Bronchial epithelial cell (primary cell): ENCODE measurements at places on chromosomes 1 and 21. TPM values are rescaled to one million over a fixed set of nuclear protein-coding genes. Genes with fewer than 3 reads are reported as not detected.

DNA sequence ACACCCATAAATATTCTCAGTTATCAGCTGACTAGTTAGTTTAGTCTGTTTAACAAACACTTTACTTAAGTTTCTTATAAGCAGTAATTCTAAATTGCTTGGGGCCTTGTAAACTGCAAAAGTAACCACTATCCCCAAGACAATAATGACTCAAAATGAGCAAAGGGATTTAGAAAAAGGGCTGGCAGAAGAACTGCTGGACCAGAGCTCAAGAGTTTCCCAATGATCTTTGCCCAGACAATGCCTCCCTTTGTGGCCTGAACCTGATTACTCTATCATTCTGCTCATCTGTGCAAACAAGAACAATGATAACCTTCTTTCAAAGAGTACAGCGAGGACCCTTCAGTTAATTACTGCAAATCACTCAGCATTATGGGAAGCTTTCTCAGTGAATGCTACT is 123.5 kb downstream of the TIAM1 start:
- peak; percentile 33 for DNase-seq

DNA sequence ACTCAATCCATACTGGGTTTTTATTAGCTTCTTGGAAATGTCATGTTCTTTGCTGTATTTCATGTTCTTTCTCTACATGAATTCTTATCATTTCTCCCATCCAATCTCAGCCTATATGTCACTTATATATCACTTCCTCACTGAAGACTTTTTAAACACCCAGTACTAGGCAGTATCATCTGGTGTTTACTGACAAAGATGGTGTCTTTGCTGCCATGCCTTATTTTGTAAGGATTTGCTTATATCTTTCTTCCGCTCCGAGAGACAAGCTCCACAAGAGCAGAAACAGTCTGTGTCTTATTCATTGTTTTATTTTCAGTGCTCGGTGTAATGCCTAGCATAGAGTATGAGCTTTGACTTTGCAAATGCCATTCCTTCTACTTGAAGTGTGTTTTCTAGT is 30.2 kb downstream of the F13B start:
- no peak for DNase-seq

GRCh38 chr1:243378669-243379068 is 122.8 kb downstream of the SDCCAG8 start:
- DNase-seq, result no peak

DNA sequence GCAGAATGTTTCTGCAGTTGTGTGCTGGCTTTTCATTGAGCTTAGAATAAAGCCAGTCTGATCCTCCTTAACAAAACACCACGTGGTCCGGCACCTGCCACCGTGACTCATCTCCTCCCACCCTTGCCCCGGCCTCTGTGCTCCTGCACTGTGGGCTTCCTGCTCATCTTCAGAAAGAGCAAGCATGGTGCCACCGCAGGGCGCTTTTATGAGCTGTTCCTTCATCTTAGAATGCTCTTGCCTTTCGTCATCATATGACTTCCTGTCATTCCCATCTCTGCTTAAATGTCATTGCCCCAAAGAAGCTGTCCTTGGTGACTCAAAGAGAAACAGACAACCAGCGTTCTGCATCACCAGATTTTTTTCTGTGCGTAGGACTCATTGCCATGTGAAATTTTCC is 117.8 kb downstream of the HHAT start:
- DNase-seq, result no peak

- no peak for DNase-seq
Observed at GRCh38 chr1:195740862-195741261, 867.4 kb downstream of the KCNT2 start.

DNA sequence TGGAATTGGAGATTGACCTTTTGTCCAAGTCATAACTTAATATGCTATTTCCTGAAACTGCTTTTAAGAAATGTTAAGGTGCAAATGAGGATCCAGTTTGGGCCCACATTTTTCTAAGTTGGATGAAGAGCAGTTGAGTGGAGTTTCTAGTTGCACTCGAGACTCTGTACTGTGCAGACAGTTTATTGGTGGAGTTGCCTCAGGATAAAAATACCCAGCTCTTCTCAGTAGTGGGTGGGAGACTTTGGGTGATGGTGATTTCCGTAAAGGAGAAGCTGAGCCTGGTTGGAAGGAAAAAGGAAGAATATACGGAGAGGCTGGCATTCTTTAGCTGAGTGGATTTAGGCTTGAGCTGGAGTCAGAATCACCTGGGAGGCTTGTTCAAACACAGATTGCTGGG is 49.9 kb downstream of the CAMTA1 start:
- no peak for DNase-seq

- DNase-seq, result peak; percentile 42
Observed at GRCh38 chr1:156006666-156007376, 13.9 kb downstream of the SSR2 start.

DNA sequence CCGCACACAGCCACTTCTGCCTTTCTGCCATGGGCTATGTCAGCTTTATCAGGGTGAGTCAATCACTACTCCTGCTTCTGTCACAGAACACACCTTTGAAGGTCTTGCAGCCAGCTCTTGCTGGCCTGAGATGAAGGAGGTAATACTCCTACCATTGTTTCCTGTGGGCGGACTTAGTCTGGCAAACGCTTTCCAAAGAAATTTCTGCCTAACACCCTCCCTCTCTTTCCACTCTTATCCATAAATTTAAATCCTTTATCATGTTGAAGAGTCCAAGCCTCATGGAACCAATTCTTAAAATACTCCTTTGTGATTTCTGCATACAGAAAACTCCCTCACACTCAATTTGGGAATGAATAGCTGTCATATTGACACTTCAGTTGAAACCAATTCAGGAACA is 633.1 kb upstream of the CHRM3 start:
- DNase-seq, result no peak

Gene VTCN1
- total RNA-seq, result 0.26 and 0.90 TPM in 2 replicates

Gene USF1
- total RNA-seq, result 58.4 and 70.2 TPM in 2 replicates

Gene APOBEC4
- total RNA-seq, result not detected in 2 replicates
